Right ventricle myocardium superior (tissue), 1 donor: ENCODE measurements at places on chromosomes 13 and 19. TPM values are rescaled to one million over a fixed set of nuclear protein-coding genes. Genes with fewer than 3 reads are reported as not detected.

GRCh38 chr13:25232937-25233515, 54.3 kb downstream of the MTMR6 start:
- no peak for DNase-seq

GRCh38 chr19:10677751-10678150, 23.5 kb upstream of the QTRT1 start:
- DNase-seq, result no peak

- DNase-seq, result no peak
Measured at GRCh38 chr13:44301639-44302015, 72.0 kb upstream of the SERP2 start.

DNA sequence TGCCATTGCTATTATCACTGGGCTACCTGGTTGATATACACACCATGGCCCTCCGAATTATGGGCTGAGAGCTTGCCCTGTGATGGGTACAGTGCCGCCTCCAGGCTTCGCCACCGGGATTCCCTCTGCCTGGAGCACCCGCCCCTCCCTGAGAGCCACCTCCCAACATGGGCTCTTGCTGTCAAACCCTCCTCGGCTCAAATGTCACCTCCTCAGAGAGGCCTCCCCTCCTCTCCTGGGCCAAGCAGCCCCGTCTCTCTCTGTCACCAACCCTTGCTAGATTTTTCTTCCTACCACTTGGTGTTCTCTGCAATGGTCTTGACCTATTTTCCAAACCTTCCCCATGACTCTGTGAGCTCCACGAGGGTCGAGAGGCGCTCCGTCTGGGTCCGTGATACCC, 12.2 kb upstream of the TLE2 start:
- no peak for DNase-seq

GRCh38 chr13:45511310-45512097, 46.8 kb downstream of the COG3 start:
- DNase-seq, result no peak

GRCh38 chr19:13382633-13382938, 123.7 kb downstream of the CACNA1A start:
- no peak for DNase-seq

DNA sequence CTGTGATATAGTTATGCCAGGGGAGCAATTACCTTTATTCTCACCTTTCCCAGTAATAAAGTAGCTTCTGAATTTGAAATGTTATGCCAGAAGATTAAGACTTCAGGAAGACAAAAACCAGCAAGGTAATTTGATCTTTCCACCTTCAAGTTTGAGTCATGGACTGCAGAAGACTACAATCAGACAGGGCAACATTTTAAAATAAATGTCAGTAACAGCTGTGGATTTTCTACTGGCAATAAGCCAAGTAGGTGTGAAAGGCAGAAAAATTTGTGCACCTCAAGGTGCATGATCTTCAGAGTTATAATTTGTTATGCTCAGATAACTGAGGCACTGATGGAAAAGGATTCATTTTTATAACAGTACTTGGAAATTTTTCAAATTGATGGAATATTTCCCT, 54.9 kb downstream of the SLITRK1 start:
- DNase-seq, result no peak

- no peak for DNase-seq
Measured at GRCh38 chr13:108346376-108346775, 76.9 kb downstream of the TNFSF13B start.

DNA sequence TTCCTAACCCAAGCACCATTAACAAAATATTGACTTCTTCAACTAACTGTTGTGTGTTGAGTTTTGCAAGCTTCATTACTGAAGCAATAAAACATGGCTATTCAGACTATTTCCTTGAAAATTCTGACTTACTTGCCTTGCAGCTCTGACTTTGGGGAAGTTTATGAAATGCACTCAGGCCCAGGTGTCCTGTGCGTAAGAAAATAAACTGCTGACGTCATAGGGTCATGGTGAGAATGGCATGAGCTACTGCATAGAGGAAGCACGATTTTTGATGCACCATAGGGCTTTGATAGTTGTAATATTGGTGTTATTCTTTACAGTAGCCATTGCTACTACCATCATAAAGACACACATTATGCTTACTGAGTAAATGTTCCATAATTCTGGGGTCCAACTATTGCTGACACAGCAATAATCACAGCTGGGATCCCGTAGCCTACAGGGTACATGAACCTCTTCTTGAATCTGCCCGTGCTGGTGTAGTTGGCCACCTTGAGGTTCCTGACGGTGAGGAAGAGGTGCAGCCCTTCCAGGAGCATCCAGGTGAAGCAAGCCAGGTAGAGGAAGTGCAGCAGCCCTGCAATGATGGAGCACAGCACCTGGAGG, 57.9 kb downstream of the MBD3L2B start:
- no peak for DNase-seq

- no peak for DNase-seq
Measured at GRCh38 chr19:48946463-48947257, 8.0 kb upstream of the BAX start.

DNA sequence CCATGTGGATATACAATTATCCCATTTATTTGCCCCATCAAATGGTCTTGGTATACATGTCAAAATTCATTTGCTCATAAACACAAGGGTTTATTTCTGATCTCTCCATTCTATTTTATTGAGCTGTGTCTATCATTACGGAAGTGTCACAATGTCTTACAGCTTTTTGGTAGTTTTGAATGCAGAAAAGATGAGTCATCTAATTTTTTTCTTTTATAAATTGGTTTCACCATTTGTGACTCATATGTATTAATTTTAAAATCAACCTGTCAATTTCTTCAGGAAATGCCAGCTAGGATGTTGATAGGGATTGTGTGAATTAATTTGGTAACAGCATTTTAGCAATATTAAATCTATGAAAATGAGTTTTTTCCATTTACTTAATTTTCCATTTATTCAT, 2549.4 kb downstream of the PCDH9 start:
- no peak for DNase-seq

DNA sequence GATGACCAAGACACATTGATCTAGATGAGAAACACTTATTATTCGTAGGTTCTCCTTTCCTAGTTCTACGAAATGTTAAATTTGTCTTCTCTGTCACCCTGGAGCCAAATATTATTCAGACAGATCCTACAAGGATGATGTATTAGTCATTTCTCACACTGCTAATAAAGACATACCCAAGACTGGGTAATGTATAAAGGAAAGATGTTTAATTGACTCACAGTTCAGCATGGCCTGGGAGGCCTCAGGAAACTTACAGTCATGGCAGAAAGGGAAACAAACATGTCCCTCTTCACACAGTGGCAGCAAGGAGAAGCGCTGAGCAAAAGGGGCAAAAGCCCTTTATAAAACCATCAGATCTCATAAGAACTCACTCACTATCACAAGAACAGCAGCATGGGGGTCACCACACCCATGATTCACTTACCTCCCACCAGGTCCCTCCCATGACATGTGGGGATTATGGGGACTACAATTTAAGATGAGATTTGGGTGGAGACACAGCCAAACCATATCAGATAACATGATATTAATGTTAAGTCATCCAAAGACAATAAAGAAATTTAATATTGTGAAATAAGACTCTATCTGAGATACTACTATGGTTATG, 1248.8 kb upstream of the SLC10A2 start:
- no peak for DNase-seq

DNA sequence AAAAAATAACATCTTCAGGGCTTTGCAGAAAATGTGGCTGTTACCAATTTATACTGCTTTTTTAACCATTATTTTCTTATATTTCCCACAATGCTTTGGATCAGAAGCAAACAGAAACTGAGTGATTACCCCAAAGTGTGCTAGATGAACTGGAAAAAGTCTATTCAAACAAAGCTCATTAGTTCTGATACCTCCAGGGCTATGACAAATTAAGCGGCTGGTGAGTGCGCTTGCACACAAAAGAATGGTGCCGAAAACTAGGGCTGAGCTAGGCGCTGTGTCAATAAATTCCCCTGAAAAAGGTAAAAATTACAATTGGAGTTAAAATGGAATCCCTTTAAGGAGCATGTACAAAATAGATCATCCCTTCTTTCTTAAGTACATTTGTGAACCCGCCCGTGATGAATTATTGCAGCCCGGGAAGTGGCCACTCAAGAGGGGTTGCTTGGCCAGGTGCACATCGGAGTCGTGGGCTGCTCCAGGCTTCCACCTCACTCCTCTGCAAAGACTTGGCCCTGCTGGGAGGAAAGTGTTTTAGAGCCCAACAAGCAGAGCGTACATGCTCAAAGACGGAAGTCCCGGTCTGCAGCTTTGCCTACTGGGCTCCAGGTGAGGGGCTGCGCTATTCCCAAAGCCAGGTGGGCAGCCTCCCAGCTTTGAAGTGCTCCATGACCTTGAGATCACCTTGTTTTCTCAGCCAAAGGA, 164.0 kb upstream of the ZNF507 start:
- DNase-seq, result no peak

GRCh38 chr13:111037927-111038326, 77.2 kb upstream of the ARHGEF7 start:
- DNase-seq, result no peak

GRCh38 chr19:35124098-35125060, 8.8 kb downstream of the FXYD3 start:
- DNase-seq, result peak; percentile 95

- DNase-seq, result no peak
Measured at GRCh38 chr19:2747349-2747748, 7.5 kb upstream of the SLC39A3 start.

DNA sequence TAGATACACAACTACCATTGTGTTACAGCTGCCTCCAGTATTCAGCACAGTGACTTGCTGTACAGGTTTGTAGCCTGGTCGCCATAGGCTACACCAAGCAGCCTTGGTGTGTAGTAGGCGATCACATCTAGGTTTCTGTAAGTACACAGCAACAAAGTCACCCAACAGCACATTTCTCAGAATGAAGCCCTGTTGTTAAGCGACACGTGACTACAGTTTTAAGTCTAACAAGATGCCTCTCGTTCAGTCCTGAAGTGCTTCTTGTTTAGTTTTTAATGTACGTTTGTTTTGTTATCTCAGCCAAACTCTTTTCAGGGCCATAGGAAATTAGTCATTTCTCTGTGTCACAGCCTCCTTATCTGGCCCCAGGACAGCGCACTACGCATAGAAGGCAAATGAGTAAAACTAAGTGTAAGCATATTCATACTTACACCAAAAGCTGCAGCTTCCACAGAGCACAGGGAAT, 50.0 kb upstream of the GPR183 start:
- no peak for DNase-seq

- no peak for DNase-seq
Measured at GRCh38 chr13:67763384-67763783, 533.2 kb upstream of the PCDH9 start.

CC2D1A gene
- total RNA-seq, result 20.0 TPM

NCAN gene
- total RNA-seq, result not detected

CBY2 gene
- total RNA-seq, result not detected

MBD3L2 gene
- not detected for total RNA-seq

TMIGD2 gene
- 0.24 TPM for total RNA-seq

GFY gene
- total RNA-seq, result not detected

ZNF729 gene
- total RNA-seq, result not detected
